ENCODE measurements at places on chromosomes 6 and 20. TPM values are rescaled to one million over a fixed set of nuclear protein-coding genes. Genes with fewer than 3 reads are reported as not detected.

Gene MAN1A1
- 245 TPM for total RNA-seq

Gene APCDD1L
- 0.23 TPM for total RNA-seq

DNA sequence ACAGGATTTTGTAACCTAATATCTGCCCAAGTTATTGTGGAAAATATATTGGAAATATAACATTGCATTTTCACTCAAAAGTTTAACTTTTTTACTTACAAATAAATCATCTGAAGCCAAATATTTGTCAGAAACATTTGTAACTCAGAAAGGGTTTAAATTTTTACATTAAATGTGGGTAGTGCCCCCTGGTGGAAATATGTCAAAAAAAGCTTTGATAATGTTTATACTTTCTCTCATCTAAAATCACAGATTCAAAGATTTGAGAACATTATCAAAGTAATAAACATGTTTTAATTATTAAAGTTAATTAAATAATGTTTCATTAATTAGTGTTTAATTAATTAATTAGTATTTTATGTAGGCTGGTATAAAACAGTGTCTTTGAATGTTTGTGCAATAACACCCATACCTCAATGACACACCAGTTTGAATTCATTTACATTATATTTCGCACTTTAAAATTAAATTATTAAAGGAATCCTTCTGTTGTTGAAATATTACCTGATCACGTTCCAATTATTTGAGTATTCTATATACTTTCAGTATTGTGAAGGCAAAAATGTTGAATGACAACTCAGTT lies 320.1 kb upstream of the FKBP1C start:
- no peaks in the 10 kb centered on the region for H3K36me3 ChIP-seq
- no peak overlapping the region for H3K4me3 ChIP-seq
- DNase-seq: peak; percentile 43
- H3K4me1 ChIP-seq: no peaks in the 10 kb centered on the region
- H3K27ac ChIP-seq: no peak overlapping the region
- H3K27me3 ChIP-seq: no peaks in the 10 kb centered on the region

DNA sequence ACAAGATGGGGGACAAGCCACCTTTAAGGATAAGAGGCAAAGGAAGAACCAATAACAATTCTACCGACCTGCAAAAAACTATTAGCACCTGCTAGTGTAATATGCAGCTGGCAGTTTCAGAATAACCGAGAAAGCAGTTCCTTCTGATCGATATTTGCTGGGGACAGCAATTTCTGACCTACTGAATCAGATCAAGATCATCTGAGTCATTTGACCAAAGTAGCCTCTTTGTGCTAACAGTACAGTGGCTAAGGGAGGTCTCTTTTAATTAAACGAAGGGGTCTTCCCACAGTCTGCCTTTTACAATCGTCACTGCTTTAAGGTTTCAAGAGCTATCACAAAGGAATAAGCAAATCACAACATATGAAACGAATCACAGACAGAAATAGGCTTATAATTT lies 318.9 kb downstream of the BTBD9 start:
- no peak overlapping the region for H3K4me3 ChIP-seq
- no peak overlapping the region for H3K27ac ChIP-seq
- H3K4me1 ChIP-seq: peaks cover 3% of the 10 kb centered on the region
- H3K27me3 ChIP-seq: no peaks in the 10 kb centered on the region
- H3K36me3 ChIP-seq: no peaks in the 10 kb centered on the region

- no peaks in the 10 kb centered on the region for H3K27me3 ChIP-seq
- H3K4me1 ChIP-seq: no peaks in the 10 kb centered on the region
- DNase-seq: no peak
- no peak overlapping the region for H3K27ac ChIP-seq
- H3K36me3 ChIP-seq: no peaks in the 10 kb centered on the region
Measured at GRCh38 chr6:7758456-7758855, 32.6 kb downstream of the BMP6 start.
